Smooth muscle cell of the coronary artery (primary cell): ENCODE measurements at places on chromosomes 5 and 9. TPM values are rescaled to one million over a fixed set of nuclear protein-coding genes. Genes with fewer than 3 reads are reported as not detected.

Gene CATSPER3
- total RNA-seq = 0.08 TPM in 1 of 2 replicates, not detected in the other

Gene ADGRV1
- total RNA-seq = 0.08 and 0.59 TPM in 2 replicates

Gene PAM
- total RNA-seq = 236 and 704 TPM in 2 replicates

Gene EHMT1
- 40.7 and 64.4 TPM in 2 replicates for total RNA-seq

Gene SLC46A2
- not detected in 2 replicates for total RNA-seq

Gene NUDT2
- 27.5 and 33.8 TPM in 2 replicates for total RNA-seq

Gene AK1
- total RNA-seq = 53.7 and 86.7 TPM in 2 replicates

Gene RASGRF2
- total RNA-seq = 0.59 and 8.9 TPM in 2 replicates
